ENCODE measurements at places on chromosomes 1 and 21.

GRCh38 chr1:209646558-209646957 is 5.7 kb downstream of the LAMB3 start:
- no peak for DNase-seq

DNA sequence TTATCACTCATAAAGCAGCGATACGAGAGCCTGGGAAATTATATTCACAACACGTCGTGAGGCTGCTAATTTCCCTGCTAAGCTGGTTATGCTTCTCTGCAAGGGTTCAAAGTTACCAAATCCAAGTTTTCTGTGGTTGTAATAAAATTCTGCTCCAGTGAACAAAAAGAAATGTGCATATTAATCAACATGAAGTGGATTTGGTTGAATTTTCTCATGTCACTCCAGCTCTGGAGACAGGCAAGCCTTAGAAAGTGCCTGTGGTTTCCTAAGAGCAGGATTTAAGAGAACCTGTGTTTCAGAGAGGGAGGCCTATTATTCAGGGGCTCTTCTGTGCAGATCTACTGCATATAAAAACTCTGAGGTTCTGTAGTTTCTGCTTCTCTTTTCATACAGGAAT is 87.5 kb downstream of the WLS start:
- no peak for DNase-seq

DNA sequence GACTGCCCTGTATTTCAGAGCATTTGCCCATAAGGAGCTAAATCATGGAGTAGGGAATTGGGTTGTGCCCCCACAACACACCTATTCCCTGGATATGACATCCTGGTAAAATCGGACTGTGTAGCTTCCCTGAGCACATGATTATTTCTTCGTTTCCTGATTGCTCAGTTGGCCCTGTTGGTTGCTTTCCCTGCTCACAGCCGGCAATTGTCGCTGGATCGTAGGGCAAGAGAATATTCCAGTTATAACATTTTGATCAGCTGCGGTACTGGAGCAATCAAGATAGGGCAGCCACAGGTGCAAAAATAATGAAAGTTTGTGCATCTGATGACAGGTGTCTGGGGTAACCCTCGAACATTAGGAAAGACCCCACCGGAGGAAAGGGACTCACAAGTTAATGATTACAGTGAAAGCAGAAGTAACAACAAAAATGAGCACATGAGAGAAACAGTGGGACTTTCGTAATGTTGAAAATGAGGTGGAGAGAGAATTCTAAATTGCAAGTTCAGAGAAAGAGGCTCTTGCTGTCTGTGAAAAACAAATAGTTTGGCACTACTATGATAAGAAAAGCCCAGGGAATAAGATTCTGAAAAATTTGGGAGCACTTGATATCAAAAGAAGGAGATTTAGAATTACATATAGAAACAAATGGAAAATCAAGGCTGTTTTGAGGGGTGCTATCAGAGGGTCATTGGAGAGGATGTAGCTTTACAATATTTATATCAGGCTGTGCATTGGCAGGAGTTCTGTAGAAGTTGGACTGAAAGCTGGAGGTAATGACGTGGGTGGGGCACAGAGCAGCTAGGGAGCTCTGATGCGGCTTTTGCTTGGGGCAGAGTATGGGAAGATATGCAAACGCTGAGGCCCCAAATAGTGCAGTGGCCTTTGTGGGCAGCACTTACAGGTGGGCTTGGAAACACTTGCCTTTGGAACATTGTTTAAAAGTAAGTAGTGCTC is at the start of gene MAB21L3:
MAB21L3 (plus strand) TSS at position 833 of the 957 bp plus-strand sequence. CDS start 1,217 bp downstream, outside the sequence.
- no peak for DNase-seq

GRCh38 chr1:150514260-150514659 is 1.3 kb upstream of the FALEC start:
- DNase-seq, result no peak

DNA sequence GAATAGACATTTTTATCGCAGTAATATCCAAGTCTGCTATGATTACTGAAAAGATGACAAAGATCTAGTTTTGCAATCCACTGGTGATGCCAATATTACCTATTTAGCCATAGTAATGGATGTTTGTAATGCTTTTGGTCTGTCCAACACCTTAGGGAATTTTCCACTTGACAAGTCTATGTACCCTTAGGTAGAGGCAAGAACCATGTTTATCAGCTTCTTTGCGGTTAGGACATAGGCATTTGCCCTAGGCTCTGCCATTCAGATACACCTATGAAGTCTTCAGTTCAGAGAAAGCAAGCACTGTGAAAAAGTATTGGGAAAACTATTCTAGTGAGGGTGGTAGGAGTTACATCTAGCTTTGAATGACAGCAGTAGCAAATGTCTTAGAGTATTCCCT is 40.2 kb upstream of the SLC35D1 start:
- DNase-seq, result no peak

- DNase-seq, result no peak
Observed at GRCh38 chr1:219401724-219402625, 210.9 kb downstream of the ZC3H11B start.

All from activated naive CD8-positive, alpha-beta T cell treated with anti-CD3 and anti-CD28 coated beads, Interleukin-2, amount 10 ng/mL, durations not matched to agents 7 days and 5 days (primary cell).